CD4-positive, alpha-beta memory T cell (primary cell): ENCODE measurements at places on chromosomes 6 and 20. TPM values are rescaled to one million over a fixed set of nuclear protein-coding genes. Genes with fewer than 3 reads are reported as not detected.

The MEI4 gene
- total RNA-seq, result not detected

GRCh38 chr6:147395158-147395557, 113.3 kb upstream of the SAMD5 start:
- no peak for DNase-seq

DNA sequence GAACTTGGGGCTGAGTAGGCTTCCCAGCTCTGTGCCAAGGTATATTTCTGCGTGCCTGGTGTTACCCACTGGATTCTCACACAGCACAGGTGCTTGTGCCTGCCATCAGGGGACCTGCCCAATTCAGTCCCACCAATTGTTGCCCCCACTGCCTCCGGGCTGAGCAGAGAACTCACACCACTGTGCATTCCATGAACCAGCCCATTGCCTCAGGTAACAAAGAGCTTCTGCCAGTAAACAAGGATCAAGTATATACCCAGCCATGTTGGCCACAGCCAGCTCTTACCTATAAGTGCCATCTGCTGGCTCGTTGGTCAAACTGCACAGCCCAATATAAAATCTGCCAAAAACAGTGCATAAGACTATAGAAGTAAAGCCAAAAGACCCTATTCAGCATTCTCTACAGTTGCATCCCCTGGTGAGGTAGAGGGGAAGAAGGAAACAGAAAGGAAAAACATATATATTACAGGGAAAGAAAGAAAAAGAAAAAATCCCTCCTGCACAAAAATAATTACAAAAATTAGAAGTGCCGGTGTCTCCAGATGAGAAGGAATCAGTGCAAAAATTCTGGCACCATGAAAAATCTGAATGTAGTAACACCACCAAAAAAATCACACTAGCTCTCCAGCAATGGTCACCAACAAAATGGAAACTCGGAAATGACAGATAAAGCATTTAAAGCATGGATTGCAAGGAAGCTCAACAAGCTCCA, 241.4 kb downstream of the IBTK start:
- DNase-seq, result no peak

- DNase-seq, result no peak
Observed at GRCh38 chr20:25539742-25540672, 45.3 kb downstream of the NINL start.

DNA sequence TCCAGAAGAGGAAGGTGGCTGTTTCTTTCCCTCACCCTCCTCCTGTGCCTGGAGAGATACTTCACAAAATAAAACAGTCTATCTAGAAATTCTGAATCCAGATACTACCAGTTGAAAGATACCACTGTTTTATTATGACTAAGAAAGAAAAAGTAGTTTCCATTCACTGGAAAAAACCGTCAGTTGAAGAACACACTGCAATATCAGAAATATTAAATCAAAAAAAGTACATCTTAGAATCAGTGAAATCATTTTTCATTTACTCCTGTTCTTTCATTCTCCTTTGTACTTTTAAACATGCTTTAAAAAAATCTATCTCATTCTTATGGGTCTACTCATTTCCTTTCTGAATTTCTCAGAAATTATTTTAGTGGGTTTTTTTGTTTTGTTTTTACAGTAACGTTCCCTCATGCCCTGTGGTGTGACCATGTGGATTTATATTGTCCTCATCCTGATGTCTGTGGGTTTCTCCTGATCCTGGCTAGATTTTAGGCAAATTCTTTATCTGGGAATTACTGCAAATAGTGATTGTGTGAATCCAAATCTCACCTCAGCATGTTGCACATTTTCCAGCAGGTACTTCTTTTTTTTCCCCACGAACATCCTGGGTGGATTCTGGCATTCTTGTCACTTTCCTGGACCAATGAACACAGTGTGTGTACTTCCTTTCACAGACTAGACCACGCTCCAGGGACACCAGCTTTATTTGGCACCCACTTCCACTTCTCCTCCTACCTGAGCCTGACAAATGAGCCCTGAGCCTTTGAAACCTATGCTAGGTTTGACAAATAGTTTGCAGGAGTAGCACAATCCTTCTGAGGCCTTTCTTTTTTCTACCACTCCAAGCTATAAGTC, 114.0 kb upstream of the LAMP5 start:
- DNase-seq, result no peak

DNA sequence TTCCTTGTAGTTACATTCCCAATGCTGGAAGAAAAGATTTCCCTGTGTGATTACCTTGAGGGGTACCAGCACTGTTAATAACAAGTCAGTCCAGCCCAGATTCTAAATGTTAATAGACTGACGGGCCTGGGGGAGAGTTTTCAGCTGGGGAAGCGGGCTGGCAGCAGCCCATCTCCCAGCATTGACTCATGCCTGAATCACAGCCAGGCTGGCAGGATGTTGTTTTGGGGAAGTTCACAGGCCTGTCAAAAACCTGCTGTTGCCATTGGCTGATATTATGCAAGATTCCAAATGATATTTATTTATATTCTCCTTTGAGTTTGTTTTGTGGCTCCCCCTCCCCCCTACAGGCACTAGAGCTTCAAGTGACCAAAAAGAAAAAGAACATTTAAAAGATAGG, 213.9 kb upstream of the CNR1 start:
- DNase-seq, result no peak

GRCh38 chr6:88882536-88882935, 80.9 kb downstream of the RNGTT start:
- DNase-seq, result no peak

The BANF2 gene
- not detected for total RNA-seq

- no peak for DNase-seq
Observed at GRCh38 chr20:44527716-44528199, 5.9 kb upstream of the SERINC3 start.

- no peak for DNase-seq
Observed at GRCh38 chr20:61661025-61661424, 404.7 kb downstream of the TAF4 start.

GRCh38 chr6:116062496-116062895, 1.8 kb upstream of the FRK start:
- no peak for DNase-seq
